Adipocyte (in vitro differentiated cells): ENCODE measurements at places on chromosomes 5 and 9.
A peak's percentile ranks its signal among the peaks of the same experiment; 100 is the strongest.

DNA sequence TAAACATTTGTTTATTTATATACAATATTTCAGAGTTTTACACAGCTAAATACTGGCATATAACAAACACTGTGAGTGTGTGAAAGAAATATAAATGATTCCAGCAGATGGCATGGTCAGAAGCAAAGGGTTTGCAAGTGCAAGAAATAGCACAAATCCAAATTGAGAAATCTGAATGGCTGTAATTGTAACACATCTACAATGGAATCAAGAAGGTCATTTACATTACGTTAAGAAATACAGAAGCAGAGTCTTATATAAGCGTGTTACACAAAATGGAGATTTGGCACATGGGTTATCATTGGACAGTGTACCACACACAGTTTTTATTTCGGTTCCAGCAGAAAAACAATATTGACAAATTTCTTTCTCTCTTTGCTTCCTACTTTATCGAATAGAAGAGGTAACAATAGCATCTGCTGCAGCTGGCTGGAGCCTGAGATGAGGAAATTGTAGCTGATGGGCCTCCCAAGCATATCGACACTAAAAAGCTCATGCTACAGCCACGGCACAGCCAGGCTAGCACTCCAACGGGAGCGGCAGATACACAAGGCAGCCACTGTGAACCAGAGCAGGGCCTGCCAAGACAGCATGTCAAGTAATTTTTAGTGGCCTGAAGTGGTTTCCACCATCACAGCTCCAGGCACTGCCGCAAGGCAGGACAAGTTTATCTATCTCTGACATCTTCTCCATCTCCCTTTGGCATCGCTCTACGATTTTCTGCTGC lies 564.6 kb upstream of the DMAC1 start:
- DNase-seq = no peak

DNA sequence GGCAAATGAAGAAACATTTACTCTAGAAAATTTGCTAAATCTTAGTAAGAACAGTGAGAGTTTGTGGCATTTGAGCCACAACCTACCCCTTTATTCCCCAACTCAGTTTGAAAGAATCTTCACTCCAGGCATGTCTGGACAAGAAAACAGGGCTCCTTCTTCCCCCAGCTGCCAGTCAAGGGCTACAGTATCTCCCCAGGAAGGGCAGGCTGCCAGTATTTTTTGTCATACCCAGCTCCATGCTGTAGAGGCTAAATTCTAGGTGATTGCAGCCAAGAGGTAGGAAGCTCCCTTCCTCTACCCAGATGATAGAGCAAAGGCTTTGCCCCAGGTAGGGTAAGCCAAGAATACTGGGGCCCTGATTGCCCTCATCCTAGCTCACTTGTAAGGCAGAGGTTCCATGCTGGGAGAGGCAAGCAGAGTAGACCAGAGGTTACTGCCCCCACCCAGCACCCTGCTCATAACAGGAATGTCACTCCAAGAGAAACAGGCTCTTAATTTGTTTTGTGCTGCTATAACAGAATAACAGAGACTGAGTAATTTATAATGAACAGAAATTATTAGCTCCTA lies 20.0 kb upstream of the GRPEL2 start:
- peak; percentile 24 for DNase-seq

DNA sequence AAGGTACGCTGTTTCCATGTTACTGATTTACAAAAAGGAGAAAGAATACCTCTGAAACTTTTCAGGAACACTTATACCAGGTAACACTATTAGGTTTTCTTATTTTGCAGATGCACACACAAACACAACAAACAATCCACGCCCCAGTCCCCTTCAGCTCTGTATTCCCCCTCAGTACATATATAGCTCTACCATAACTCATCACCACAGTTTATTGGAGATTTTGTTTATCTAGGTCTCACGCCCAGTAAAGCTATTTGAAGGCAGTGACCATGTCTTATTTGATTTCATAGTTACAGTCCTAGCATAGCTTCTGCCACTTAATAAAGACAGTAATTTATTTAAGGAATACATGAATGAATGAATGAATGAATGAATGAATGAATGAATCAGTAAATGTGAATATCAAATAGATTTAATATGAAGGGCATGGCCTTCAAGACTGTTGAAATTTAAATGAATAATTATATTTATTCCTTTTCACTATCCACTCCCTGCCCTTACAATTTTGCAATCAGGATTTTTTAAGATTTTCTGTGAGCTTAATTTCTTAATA lies 32.9 kb downstream of the INVS start:
- DNase-seq = no peak

DNA sequence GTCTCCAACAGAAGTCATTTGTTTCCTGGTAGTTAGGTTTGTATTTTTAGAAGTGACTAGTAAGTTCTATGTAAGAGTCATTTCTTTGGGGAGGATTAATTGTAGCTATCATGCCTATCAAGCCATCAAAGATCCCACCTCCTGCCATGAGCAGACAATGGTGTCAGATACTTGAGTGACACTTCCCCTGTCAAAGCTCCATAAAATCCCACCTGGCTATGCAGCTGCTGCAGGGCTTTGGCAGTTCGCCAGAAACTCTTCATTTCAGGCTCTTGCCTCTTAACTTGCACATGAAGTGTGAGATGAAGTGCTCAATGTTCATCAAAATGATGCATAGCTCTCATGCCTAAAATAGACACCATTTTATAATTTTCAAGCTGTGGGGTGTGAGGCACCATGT lies 312.1 kb downstream of the CDH12 start:
- DNase-seq = no peak

DNA sequence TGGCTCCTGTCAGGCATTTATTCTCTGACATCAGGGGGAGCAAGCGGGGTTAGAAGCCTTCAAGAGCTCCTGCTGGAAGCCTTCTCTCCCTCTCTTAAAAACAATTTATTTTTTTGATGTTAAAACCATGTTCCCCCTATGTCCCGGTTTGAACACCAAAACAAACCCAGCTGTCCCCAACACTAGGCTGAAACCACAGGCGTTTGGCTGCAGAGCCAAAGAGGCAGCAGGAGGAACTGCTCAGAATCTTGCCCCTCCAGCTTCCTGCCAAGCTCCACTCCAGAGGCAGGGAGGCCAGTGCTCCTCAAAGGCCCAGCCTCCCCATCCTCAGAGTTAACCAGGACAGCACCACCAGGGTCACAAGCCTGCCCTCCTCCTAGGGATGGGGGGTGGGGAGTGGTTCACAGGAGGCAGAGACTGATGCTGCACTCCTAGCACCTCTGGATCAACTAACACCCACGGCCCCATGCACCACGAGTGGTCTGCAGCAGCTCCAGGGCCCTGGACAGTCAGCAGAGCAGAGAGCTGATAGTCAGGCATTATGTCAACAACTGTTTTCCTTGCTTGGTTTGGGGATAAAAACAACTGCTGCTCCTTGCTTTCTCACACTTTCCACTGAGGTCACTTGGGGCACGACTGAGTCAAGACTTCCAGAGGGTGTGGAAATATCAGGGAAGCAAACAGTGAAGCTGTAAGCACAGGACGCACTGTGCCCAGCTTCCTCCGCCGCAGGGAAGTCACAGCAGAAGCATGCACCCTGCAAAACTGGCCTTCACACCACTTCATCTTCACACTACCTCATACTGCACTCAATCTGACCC lies 96.5 kb upstream of the ADRA1B start:
- DNase-seq = peak; percentile 8

- no peak for DNase-seq
Measured at GRCh38 chr5:14057289-14057688, 85.9 kb upstream of the TRIO start.

- DNase-seq = no peak
Measured at GRCh38 chr5:63217422-63217821, 638.8 kb downstream of the LRRC70 start.

- DNase-seq = peak; percentile 69
Measured at GRCh38 chr5:32711681-32712480, 760 bp downstream of the NPR3 start.

GRCh38 chr9:83986765-83987401 lies 6.3 kb downstream of the RMI1 start:
- no peak for DNase-seq

DNA sequence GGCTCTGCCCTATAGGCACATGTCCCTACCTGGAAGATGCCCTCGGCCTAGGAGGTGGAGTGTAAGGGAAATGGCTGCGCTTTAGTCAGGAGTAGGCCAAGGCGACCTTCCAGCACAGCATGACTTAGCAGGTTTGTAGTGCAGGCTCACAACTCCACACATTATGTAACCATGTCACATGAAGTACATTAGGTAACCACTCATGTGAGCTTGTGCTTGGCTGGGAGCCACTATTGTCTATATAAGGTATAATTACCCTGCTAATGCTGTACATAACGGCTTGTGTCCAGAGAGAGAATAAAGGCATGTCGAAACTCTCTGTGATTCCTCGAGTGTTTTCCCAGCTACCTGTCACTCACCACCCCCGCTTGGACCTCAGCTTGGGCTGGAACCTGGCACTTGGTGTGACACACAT lies 74.9 kb downstream of the CAMK4 start:
- no peak for DNase-seq

- no peak for DNase-seq
Measured at GRCh38 chr5:67960939-67961338, 254.6 kb upstream of the PIK3R1 start.

- no peak for DNase-seq
Measured at GRCh38 chr5:52449516-52449915, 338.2 kb upstream of the ITGA1 start.

DNA sequence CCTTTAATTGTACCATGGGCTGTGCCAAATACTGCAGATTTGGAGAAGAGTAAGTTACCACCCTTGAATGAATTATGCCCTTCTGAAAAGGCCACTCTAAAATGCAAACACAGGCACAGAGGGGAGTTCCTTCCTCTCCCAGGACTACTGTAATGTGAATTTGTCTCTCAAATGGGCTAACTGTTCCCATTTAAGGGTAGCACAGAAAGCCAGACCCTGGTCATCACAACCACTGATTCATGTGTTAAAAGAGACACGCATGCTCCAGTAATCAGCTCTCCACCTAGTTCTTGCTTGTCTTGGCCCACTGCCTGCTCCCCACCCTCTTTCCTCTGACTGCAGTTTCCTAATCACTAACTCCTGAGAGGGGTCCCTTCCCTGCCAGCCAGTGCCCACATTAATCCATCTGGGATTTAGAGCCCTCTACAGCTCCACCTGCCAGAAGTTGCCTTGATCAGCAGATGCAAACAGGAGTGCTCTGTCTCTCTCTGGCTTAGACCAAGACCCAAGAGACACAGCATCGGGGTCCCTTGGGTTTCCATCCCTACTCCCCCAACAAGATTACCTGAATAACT lies 382.4 kb downstream of the TMEM167A start:
- DNase-seq = no peak

GRCh38 chr5:17129093-17129849 lies 88.2 kb upstream of the BASP1 start:
- DNase-seq = peak; percentile 19

GRCh38 chr5:83145241-83145640 lies 67.9 kb downstream of the XRCC4 start:
- DNase-seq = peak; percentile 13

DNA sequence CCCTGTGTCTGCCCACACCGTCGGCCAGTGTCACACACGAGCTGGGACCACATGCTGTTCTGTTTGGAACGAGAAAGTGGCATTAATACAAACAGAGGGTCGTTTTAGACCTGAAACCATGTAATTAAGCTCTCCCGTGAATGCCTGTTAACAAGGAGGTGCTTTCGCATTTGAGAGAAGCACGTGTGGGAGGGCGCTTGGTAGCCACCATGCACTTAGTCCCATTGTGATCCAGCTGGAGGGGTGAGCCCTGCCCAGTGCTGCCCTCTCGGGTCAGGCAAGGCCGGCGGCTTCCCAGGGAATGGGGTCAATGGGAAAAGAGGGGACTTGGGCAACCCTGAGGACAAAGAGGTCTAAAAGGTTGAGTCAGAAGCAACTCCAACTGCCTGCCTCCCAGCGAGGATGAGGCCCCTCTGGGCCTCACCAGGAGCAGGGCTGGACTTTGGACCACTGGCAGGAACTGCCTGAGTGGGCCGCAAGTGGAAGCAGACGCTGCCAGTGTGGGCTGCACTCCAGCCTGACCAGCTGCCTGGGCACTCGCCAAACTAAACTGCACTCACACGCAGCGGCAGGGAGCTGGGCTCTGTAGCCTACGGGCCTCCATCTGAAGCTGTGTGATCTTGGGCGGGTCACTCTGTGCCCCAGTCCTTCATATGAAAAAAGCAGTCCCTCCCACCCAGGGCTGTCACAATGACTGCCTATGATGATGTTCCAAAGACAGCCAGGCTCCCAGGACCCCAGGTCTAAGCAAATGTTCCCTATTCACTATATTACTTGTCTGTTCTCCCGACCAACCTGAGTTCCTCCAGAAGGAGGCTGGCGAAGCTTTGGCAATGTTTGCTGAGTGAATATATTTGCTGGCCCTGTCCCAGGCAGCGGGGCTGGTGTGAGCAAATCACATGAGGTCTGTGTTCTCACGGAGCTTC lies 195.7 kb downstream of the CDK5RAP2 start:
- peak; percentile 58 for DNase-seq

DNA sequence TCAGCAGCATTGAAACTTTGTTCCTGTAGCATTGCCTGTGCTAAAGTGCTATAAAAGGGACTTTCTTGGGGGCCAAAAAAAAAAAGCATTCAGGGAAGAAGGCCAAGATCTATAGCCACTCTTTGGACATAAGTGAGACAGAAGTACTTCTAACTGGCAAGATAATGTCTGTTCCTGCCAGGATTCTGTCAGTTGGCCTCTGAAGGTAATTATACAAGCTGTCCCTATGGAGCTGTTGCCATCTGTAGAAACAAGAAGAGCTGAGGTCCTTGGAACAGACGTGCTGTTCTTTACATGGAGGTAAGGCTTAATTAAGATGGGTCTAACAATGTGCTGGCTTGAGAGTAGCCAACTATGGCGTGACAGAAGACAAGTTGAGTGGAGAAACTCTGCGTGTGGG lies 9.7 kb downstream of the KIF20A start:
- DNase-seq = no peak

DNA sequence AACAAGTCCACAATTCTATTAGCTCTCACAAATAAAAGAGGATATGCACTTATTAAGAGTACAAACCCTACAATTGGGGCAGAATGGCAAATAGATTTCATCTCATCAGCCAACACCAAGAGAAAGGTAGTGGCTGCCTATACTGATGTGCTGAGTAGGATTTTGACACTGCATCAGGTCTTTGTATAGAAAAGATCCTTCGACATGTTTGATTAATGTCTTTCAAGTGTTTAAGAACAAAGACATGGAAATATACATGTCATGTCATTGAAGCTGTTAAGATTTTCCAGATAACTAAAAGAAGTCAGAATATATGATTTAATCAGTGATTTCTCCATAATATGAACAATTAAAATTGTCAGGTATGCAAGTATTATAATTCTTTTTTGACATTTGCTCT lies 238.7 kb upstream of the GRAMD2B start:
- no peak for DNase-seq

DNA sequence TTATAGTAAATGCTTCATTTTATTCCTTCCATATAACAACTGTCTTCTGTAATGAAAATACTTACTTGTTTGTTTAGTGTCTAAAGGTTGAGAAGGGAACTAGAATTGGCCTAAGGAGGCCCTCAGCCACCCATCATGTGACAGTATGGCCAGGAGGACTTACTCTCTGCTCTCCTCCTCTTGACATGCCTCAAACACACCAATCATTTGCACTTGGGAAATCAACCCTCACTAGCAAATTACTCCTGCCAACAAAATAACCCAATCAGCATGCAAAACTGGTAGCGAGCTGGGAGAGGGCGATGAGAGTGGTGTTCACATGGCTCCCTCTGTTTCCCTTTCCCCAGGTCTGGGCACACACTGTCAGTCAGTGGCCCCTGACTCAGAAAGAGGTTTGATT lies 58.6 kb upstream of the MEF2C start:
- no peak for DNase-seq
